ENCODE measurements at places on chromosomes 13 and 19.

DNA sequence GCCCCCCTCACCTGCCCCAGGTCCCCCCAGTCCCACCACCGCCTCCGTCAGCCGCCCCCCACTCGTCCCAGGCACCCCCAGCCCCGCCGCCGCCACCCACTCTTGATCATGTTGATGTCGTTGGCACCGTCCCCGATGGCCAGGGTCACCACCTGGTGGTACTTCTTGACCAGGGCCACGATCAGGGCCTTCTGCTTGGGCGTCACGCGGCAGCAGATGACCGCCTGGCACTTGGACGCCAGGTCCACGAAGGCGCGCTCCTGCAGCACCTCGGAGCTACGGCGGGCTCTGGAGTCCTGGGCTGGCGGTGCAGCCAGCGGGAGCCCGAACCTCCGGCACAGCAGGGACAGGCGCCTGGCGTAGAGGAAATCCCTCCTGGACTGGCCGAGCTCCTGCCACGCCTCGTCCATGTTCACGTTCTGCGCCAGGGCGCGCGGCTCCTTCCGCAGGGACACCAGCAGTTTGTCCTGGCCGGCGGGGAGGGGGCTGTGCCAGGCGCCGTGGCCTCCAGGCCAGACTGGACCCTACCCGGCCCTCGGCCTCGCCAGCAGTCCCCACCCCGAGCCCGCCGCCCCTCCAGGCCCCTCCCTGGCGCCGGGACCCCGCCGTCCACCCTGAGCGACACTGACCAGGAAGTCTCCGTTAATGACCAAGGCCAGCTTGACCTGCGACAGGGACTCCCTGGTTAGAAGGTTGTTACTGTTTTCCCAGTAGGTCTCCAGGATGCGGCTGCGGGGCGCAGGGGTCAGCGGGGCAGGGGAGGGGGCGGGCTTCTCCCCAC lies 22.6 kb downstream of the ATP8B3 start:
- DNase-seq, result no peak

DNA sequence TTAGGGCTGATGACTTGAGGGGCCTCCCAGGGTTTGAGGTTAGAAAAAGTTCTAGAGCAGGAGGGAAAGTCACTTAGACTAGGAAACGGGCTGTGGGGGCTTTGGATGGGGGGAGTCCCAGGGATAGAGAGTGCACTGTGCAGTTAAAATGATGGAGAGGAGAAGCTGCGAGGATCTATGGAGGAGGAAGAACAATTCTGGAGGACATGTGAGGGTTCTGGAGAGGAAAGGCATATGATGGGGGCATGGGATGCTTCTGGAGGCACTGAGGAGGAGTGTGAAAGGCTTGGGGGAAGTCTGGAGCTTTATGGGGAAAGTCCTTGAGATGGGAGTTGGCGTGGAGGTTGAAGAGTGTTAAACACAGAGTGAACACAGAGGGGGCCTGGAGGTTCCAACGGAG lies 2.2 kb downstream of the KCNC3 start:
- DNase-seq, result no peak

GRCh38 chr19:814152-815078 lies 7.3 kb downstream of the PLPPR3 start:
- DNase-seq, result no peak

DNA sequence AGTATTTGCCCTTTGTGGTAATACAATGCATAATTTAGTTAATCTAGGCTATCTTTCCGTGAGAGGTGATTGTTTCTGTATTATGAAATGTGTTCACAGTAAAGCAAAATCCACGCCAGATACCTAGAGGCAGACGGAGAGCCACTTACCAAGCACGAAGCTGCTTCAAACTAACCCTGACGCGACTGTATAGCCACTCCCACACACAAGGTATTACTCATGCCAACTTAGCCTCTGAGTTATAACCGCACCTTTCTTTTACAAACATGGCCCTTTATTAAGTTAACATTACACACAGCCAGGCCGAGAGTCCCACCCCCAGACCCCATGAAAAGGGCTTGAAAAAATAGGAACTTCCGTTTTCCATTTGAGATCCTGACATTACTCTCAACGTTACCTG lies 185.7 kb downstream of the ABCC4 start:
- DNase-seq, result no peak

GRCh38 chr13:106990594-106990993 lies 422.7 kb upstream of the ARGLU1 start:
- DNase-seq, result no peak

DNA sequence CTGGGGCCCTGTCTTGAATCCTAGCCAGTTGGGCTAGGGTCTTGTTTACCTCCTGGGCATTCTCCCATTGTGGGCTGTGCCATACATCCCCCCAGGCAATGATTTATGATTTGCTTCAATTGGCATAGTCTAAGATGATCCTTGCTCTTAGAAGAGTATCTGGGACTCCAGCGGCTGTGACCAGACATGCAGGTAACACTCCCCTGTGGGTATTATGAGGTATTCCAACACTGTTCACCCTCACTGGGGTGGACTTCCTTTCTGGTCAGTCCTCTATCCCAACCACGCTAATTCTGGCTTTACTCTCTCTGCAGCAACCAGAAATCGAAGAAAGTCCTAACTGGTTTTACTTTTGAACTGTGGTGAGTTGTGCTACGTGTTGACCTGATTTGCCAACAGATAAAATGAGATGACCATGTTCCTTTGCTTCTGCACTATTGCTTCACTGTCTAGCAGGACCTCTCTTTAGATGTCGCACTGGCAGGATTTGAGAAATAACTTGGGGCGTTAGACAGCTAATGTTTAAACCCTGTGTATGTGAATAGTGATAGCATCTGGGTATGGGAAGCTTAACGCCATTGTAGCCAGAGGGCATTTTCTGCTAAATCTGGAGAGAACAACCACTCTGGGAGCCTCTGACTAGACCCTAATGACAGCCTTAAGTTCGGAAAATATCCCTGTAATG lies 6.7 kb upstream of the LRCH1 start:
- no peak for DNase-seq

GRCh38 chr19:16258440-16258903 lies 60.8 kb downstream of the AP1M1 start:
- no peak for DNase-seq

GRCh38 chr13:109465148-109465547 lies 321.2 kb downstream of the IRS2 start:
- no peak for DNase-seq

GRCh38 chr19:14494910-14495671 lies 836 bp downstream of the GIPC1 start:
- DNase-seq, result peak; percentile 32

- DNase-seq, result no peak
Measured at GRCh38 chr13:109900741-109901140, 114.4 kb upstream of the IRS2 start.

DNA sequence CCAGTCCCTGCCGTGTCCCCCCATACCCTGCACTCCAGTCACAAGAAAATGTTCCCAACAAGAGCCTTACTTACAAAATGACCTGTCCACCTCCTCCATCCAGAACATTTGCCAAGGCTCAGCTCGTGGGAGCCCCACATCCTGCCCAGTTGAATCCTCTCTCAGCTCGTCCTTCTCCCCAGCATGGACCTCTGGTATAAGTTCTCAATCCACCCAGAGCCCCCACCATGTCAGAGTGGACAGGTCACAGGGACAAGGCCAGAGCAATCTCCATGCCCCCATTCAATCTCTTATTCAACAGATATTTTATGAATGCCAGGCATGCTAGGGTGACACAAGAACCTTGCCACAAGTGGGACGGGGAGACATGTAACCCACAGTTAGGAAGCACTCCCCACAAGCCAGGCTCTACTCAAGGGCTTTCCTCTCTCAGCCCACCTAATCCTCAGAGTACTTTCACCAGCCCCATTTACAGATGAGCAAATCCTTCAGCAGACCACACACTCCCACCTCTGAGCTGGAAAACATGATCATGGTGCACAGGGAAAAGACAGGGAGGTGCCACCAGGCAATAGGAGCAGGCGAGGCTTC lies 15.1 kb downstream of the DEDD2 start:
- no peak for DNase-seq

DNA sequence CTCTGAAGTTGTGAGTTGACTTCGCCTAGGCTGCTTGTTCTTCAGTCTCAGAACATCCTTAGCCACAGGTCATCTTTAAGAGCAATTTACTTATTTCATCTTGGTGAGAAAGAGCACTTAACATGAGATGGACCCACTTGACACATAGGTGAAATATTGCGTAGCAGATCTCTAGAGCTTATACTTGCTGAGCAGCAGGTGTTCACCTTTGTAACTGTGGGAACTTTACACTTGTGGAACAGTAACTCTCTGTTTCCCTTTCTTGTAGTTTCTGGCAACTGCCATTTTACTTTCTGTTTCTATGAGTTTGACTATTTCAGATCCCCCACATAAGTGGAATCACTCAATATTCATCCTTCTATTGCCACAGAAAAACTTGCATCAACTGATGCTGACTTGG lies 95.7 kb downstream of the SLC10A2 start:
- DNase-seq, result no peak

GRCh38 chr19:13917888-13918406 lies 11.9 kb downstream of the CC2D1A start:
- DNase-seq, result no peak

GRCh38 chr19:30161021-30161655 lies 211.0 kb upstream of the ZNF536 start:
- DNase-seq, result no peak

- no peak for DNase-seq
Measured at GRCh38 chr19:58497634-58498170, 14.1 kb downstream of the SLC27A5 start.

DNA sequence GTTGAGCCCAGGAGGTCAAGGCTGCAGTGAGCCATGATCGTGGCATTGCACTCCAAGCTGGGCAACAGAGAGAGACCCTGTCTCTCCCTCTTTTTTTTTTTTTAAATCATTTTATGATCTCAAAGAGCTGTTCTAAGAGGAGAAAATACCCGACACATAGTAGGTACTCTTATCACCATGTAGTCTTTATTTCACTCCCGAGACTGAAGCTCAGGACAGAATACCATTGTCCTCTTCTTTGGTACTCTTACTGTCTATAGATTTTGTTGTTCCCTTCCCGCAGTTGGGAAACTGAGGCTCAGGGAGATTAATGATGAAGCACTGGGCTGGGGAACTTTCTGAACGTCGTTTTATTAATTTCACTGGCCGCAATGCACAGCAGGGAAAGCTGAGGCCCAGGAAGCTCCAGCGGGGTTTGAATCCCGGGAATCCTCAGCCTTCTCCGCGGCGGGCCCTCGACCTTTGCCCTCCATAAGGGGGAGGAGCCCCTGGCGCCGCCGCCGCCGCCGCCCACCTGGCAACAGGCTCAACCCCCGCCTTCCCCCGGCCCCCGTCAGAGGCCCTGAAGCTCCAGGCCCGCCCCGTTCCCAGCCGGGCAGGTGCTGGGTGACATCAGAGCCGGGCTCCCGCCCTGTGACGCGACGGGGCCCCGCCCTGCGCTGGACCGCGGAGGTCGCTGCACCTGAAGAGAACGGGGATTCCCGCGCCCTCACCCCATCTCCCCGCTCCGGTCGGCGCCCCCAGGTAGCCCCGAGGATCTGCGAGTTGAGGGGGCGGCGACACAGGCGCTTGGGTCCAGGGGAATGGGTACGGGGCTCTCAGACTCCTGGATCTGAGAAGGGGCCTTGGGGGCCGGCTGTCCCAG lies 1.6 kb downstream of the MYH14 start:
- no peak for DNase-seq

DNA sequence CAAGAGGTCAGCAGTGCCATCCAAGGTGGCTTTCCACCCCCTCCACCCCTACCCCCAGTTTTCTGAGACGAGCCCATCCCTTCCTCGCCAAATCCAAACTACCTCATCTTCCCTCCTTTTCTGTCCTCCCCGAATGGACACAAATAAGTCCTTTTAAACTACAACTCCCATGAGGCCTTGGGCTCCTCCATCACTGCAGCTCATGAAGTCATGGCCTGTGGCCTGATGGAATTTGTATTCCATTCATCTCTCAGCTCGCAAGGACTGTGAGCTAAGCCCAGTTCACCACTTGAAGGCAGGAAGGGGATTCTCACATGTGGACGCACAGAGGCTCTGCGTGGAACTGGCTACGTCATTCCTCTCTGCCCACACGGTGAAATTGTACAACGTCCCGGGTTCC lies 12.5 kb downstream of the PTPRH start:
- no peak for DNase-seq

DNA sequence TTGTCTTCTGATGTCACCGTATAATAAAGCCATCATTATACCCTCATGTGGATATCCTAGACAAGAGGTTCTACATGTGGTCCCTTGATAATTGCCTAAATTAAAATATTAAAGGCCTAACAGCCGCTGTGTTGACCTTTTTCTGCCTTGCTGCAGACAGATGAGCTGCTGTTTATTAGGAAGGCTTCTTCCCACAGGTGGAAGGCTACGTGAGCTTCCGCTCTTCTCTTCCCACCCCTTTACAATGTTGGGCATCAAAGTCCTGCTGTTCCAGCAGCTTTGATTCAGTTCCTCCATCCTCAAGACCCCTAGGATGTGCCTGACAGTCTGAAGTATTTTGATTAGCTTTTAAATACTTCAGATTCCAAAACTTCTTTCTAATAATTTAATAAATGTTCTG lies 217.1 kb downstream of the PCCA start:
- no peak for DNase-seq

DNA sequence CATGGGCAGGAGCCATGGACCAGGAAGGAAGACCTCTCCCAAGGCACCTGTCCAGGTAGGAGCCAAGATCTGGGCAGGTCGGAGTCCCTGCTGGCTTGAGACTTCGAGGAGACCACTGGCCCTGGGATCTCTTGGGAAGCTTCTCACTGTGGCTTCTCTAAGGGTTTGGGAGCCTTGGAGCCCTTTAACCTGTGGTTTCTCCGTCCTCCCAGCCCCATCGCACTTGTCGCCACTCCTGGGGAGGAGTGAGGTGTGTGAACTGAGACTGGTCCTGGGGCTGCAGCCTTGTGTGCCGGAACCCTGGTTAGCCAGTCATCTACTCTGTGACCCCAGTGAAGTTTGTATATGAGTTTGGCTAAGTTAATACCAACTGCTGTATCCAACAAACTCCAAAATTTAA lies 8.2 kb downstream of the ZNF805 start:
- no peak for DNase-seq

GRCh38 chr13:32409561-32410421 lies 18.1 kb downstream of the N4BP2L1 start:
- peak; percentile 42 for DNase-seq

DNA sequence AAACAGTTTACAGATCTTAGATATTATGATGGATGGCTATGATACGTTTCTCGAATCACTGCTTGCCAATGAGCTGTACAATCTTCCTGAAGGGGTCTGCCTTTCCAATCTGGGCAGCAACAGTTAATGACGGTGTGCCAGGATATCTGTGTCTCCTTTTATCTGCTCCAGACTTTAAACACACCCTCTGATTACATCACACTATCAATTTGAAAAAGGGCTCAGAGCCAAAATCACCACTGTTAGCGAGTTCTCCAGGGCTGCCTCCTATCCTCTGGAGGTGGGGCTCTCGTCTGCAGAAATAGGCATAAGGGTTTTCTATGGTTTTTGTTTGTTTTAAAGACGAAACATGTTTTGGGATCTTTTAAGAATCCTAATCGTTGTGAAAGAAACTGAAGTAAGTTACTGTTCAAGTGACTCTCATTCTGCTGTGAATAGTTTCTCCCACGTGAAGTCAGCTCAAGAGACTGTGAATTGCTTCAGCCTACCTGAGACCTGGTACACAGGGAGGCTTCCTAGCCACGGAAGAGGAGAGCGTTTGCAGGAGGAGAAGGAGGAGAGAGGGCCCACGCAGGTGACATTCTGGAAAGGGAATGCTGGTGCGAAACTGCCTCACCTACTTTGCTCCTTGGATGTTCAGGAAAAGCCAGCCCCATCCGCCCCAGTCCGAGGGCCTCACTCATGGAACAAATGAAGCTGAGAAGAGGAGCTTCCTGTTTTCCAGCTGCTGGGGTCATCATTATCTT lies 15.2 kb upstream of the GJA3 start:
- DNase-seq, result no peak

GRCh38 chr13:113916330-113916815 lies 52.5 kb upstream of the GAS6 start:
- no peak for DNase-seq

All from AG08395 (cell line).